HFFc6 (cell line): ENCODE measurements at places on chromosomes 12 and 14. TPM values are rescaled to one million over a fixed set of nuclear protein-coding genes. Genes with fewer than 3 reads are reported as not detected.
A peak's percentile ranks its signal among the peaks of the same experiment; 100 is the strongest.

- H3K4me3 ChIP-seq: no peak overlapping the region
- H3K4me1 ChIP-seq: peaks cover 23% of the 10 kb centered on the region
- H3K36me3 ChIP-seq: no peaks in the 10 kb centered on the region
- H3K27ac ChIP-seq: no peak overlapping the region
Observed at GRCh38 chr14:100529561-100530031, 57.6 kb downstream of the BEGAIN start.

GRCh38 chr12:77599782-77600467 lies 230.8 kb upstream of the NAV3 start:
- peaks cover 3% of the 10 kb centered on the region; the same call in 1 of the 2 replicates for H3K27me3 ChIP-seq
- H3K4me3 ChIP-seq: no peak overlapping the region
- H3K4me1 ChIP-seq: no peaks in the 10 kb centered on the region
- H3K36me3 ChIP-seq: no peaks in the 10 kb centered on the region
- no peak for DNase-seq
- H3K27ac ChIP-seq: no peak overlapping the region

DNA sequence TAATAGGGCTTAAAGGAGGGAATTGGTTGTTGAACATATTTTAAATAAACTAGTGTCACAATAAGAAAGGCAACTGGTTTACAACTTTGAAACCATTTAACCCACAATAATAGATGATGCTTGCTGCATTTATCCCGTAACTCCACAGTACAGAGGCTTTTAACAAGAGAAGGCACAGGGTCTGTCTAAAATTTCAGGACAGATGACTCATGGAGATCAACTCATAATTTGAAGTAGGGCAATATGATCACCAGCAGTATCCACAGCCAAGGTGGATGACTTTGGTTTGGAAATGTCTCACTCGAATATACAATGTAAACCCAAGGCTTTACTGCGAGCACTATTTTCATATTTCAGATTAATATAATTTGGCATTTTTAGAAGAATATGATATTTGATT lies 340.2 kb downstream of the LRIG3 start:
- peaks cover 22% of the 10 kb centered on the region for H3K4me1 ChIP-seq
- H3K36me3 ChIP-seq: no peaks in the 10 kb centered on the region
- no peak overlapping the region for H3K27ac ChIP-seq
- H3K27me3 ChIP-seq: no peaks in the 10 kb centered on the region; the same call in 1 of the 2 replicates

DNA sequence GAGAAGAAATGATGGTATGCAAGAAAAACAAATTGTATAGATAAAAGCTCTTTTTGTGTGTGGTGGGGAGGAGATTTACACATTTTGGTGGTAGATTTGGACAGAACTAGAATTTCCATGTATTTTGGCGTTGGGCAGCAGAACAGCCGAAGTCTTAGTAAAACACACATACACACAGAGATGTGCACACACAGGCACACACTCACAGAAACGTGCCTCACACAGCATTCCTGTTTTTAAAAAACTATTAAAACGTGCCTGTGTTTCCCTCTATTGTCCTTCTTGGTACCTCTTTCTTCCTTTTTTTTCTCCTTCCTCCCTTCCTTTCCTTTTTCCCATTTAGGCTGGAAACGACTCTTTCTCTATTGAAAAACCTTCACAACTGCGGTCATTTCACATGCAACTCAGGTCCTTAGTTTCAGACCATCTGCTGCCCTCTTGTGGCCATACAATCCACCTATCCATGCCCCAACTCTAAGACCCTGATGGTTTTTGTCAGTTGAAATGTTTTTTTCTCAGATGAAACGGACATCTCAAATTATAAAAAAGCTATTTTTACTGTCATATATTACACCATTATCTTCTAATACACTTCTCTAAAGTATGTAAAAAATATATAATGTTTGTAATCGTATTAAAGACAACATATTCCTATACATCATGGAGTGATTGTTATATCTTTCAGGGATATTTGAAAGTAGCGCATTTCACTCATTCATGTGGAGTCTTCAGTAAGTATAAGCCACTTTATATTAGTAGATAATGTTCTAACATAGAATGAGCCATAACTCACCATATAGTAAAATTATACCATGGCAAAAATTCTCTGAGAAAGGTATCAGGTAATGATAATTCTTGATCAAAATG lies 386.7 kb upstream of the NOVA1 start:
- no peaks in the 10 kb centered on the region for H3K27me3 ChIP-seq
- no peaks in the 10 kb centered on the region for H3K4me1 ChIP-seq
- no peak overlapping the region for H3K27ac ChIP-seq
- no peaks in the 10 kb centered on the region for H3K36me3 ChIP-seq
- no peak overlapping the region for H3K4me3 ChIP-seq

DNA sequence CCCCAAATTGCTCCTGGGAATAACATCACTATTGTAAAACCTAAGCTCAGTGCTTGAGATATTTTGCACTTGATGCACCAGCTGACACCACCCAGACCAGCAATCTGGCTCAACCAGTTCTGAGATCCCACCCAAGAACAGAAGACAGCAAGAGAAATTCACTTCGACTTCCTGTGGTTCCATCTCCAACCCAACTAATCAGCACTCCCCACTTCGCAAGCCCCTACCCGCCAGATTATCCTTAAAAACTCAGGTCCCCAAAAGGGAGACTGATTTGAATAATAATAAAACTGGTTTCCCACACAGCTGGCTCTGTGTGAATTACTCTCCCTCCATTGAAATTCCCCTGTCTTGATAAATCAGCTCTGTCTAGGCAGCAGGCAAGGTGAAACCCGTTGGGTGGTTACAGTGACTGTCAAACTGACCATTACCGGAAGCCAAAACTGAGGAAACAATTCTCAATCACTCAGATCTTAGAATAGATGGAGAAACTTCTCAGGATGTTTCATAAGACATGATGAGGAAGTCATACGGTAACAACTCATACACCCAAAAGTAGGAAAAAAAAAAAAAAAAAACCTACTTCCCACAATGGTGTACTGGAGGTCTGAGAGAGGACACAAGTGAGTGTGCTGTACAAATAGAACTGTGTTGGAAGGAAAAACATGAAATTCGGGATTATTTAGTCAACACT lies 92.4 kb downstream of the TMTC1 start:
- no peaks in the 10 kb centered on the region for H3K4me1 ChIP-seq
- no peak overlapping the region for H3K27ac ChIP-seq
- no peaks in the 10 kb centered on the region for H3K36me3 ChIP-seq

GRCh38 chr12:104303538-104304151 lies at the start of gene EID3:
EID3 (plus strand) TSS chr12:104303739; CDS start chr12:104303935, 196 bp downstream.
- peak within 1 kb of the TSS; percentile 94 for H3K27ac ChIP-seq
- H3K4me3 ChIP-seq: peak within 1 kb of the TSS; percentile 88
- H3K27me3 ChIP-seq: peaks cover 68% of the 10 kb centered on the region
- DNase-seq: peak; percentile 67

DNA sequence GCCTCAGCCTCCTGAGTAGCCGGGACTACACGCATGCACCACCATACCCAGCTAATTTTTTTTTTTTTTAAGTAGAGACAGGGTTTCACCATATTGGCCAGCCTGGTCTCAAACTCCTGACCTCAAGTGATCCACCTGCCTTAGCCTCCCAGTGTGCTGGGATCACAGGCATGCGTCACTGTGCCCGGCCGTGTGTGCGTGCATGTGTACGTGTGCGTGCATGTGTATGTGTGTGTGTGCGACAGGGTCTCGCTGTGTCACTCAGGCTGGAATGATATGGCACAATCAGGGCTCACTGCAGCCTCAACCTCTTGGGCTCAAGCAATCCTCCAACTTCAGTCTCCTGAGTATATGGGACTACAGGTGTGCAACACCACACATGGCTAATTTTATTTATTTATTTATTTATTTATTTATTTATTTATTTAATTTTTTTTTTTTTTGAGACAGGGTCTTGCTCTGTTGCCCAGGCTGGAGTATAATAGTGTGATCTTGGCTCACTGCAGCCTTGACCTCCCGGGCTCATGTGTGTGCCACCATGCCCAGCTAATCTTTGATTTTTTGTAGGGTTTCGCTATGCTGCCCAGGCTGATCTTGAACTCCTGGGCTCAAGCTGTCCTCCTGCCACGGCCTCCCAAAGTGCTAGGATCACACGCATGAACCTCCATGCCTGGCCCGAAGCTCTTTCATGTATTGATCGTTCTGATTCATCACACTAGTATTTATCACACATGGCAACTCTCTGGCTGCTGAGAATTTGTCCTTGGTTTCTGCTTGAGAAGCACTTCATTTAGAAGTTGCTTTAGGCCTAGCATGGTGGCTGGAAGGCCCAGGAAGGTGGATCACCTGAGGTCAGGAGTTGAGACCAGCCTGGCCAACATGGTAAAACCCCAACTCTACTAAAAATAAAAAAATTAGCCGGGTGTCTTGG lies 35.9 kb upstream of the CLIP1 start:
- no peaks in the 10 kb centered on the region for H3K27me3 ChIP-seq
- H3K27ac ChIP-seq: no peak overlapping the region
- DNase-seq: no peak
- no peak overlapping the region for H3K4me3 ChIP-seq
- H3K4me1 ChIP-seq: peaks cover 14% of the 10 kb centered on the region

Gene KRT79
- total RNA-seq: 0.11 TPM in 1 of 3 replicates, not detected in the others

GRCh38 chr12:23948291-23948690 lies 1.2 kb downstream of the SOX5 start:
- H3K4me1 ChIP-seq: no peaks in the 10 kb centered on the region
- peaks cover 1% of the 10 kb centered on the region; the same call in 1 of the 2 replicates for H3K27me3 ChIP-seq

- peaks cover 59% of the 10 kb centered on the region for H3K4me1 ChIP-seq
- peak overlapping the region; percentile 14; the same call in 1 of the 2 replicates for H3K27ac ChIP-seq
- H3K36me3 ChIP-seq: peaks cover 5% of the 10 kb centered on the region
- peak; percentile 25 for DNase-seq
- H3K4me3 ChIP-seq: no peak overlapping the region
- no peaks in the 10 kb centered on the region; the same call in 1 of the 2 replicates for H3K27me3 ChIP-seq
Observed at GRCh38 chr12:95608252-95609033, 57.2 kb upstream of the USP44 start.
